ENCODE measurements at places on chromosomes 2 and 18. TPM values are rescaled to one million over a fixed set of nuclear protein-coding genes. Genes with fewer than 3 reads are reported as not detected.
A peak's percentile ranks its signal among the peaks of the same experiment; 100 is the strongest.

DNA sequence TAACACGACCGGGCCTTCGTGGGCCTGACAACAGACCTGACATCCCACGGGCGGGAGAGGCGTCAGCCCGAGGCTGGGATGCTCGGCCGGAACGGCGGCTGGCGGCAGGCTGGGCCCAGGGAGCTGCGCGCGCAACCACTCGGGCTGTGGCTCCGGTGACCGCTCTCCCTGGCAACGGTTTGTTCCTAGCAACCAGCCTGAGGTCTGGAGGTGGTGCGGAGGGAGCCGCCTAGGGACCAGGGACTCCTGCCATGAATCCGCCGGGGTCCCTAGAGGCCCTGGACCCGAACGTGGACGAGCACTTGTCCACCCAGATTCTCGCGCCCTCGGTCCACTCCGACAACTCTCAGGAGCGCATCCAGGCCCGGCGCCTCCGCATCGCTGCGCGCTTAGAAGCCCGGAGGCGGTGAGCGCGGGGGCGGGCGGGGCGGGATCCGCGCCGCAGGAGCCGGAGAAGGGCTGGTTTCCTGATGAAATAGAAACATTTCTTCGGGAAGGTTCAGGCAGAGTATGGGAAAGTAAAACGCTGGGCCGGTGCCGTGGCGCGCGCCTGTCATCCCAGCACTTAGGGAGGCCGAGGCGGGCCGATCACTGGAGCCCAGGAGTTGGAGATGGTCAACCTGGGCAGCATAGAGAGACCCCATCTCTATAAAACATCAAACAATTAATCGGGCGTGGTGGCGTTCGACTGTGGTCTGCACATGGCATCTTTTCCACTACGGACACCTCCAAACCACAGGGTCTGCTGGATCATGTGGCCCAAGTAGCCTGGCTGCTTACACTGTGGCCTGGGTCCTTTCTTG is at the start of gene DRC1:
DRC1 (plus strand) TSS at position 182 of the 803 bp plus-strand sequence; CDS start at position 252, 70 bp downstream.
- peak; percentile 74 for DNase-seq

Gene LIMS2
- polyA plus RNA-seq, result 178 TPM

DNA sequence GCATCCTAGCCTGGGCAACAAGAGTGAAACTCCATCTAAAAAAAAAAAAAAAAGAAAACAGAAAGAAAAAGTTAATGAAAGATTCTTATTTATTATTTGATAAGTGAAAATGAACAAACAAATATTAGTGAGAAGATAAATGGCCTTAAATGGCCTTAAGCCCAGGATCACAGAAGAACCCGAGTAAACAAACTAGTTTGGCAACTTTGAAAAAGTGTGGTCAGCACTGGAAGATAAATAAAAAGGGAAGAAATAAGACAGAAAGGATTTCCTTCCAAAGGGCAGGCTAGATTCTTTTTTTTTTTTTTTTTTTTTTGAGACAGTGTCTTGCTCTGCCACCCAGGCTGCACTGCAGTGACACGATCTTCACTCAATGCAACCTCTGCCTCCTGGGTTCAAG is 692.4 kb downstream of the CPS1 start:
- no peak for DNase-seq

Gene TDRD15
- not detected for polyA plus RNA-seq

DNA sequence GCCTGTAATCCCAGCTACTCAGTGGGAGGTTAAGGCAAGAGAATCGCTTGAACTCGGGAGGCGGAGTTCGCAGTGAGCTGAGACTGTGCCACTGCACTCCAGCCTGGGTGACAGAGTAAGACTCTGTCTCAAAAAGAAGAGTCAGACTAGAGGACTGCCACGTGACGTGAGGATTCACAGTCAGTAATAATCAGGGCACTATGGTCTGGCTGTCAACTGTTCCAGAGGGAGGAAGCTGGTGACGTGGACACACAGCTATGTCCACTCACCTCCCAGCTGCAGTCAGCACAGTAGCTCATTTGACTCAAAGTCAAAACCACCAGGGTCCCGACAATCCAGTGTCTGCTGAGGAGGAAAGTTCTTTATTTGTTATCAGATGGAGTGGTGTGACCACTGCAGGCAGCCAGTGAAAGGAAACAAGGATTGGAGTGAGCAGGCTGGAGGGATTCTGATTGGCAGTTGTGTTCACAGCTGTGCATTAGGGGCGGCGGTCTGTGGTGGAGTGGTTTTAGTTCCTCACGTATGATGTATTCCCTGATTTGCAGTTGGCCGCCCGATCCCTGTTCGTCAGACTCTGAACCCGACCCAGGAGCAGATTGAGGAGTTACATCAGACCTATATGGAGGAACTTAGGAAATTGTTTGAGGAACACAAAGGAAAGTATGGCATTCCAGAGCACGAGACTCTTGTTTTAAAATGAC is 37.9 kb downstream of the MOGAT1 start:
- peak; percentile 68 for DNase-seq

DNA sequence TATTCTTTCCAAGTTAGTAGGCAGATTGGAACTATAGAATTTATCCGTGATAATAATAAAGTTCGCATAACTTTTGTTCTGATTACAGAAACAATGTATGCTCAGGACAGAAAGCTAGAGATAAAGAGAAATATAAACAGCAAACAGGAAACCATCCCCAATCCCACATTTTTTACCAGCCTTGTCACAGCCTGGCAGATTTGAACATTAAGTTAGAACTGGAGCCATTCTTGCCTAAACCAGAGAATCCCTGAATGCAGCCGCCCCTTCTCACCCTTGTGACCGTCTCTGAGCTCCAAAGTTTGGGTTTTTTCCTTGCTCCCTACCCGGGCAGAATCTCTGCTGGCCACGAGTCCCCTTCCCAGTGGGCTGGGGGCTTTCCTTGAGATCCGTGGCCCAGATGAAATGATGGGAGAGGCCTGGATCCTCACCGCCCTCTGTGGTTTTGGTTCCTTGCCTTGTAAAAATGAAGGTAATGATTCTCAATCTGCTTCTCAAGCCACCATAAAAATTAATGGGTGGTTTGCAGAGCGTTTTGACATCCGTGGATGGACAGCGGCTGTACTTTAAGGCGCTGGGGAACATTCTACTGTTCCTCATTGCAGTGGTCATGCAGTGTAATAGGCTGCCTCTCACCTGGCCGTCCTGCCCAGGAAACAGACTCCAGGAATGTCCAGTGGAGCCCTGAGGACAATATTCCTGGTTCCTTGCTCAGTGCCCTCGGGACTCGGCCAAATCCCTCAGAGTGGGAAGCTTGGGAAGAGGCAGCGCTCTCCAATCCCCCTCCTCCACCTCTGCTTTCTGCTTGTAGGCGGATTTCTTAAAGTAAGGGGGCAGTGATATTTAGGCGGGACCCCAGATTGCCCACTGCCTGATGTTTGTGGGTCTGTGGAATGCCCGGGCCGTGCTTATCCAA is 1.6 kb downstream of the SH3BP4 start:
- DNase-seq, result no peak

- no peak for DNase-seq
Measured at GRCh38 chr2:100893392-100894104, 73.6 kb downstream of the NPAS2 start.

DNA sequence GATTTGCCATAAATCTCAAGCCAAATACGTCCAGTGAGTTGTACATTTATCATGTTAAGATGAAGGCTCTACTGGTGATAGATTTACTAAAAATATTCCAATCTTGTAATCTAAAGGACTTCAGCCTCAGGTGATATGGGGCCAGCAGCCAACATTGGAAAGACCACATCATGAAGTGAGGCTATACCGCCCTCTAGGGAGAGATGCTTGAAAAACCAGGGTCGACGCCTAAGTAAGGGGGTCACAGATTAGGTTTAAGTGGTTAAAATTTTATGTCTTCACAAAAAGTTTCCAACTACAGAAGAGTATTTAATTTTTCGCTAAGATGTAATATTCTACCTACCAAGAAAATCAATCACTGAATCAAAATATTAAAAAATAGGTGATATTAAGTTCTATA is 33.3 kb downstream of the DOCK10 start:
- DNase-seq, result no peak

DNA sequence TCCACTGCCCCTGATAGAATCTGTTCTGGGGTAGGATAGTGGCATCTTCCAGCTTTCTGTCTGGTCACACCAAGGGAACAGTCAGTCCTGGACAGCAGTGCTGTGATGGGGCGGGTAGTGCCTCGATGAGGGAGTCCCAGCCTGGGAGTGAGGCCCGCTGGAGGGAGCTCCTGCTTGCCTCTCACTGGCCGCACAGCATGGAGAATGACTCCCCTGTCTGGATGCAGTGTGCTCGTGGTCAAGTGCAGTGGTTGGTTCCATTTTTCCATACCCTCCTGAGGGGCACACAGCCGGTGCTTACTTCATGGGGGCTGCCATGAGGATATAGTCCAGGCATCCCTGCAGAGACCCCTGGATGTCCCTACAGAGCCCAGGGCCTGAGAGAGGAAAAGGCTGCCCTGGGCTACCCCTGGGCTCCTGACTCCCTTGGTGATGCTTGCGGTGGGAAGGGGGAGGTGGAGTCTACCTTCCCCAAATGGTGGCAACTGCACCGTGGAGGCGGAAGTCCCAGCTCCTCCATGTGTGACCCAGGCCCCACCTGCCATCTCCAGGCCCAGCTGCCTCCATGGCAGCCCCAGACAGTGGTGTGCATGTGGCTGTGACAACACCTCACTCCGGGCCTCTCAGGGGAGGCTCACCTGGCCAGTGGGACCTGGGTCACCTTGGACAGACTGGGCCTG is 212.5 kb downstream of the GLI2 start:
- peak; percentile 20 for DNase-seq

Gene TRAF3IP1
- 6.3 TPM for polyA plus RNA-seq

GRCh38 chr2:231260442-231261208 is 62.2 kb downstream of the ARMC9 start:
- DNase-seq, result peak; percentile 25

- no peak for DNase-seq
Measured at GRCh38 chr2:70807102-70807827, 13.1 kb downstream of the CLEC4F start.

- no peak for DNase-seq
Measured at GRCh38 chr2:20173496-20174402, 51.2 kb downstream of the SDC1 start.

GRCh38 chr18:6370410-6370809 is 44.3 kb downstream of the L3MBTL4 start:
- DNase-seq, result peak; percentile 20

Gene M1AP
- 0.07 TPM for polyA plus RNA-seq

DNA sequence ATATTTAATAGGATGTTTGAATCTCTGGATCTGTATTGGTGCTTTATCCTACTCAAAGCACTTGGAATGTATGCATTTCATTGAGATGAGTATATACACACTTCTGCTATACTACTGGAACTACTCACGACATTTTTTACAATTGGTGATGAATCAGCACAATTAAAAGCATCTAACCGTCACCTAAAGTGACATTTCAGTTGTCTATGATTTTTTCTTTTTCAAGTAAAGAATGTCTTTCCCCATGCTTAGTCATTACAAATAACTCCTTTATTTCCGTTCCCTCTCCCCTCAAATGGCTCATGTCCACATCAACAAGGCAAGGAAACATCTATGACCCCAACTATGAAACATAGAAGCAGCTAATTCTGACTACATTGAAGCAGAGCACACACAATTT is 77.3 kb downstream of the CLIP4 start:
- no peak for DNase-seq

- DNase-seq, result no peak
Measured at GRCh38 chr2:165008730-165009315, 53.5 kb upstream of the SLC38A11 start.

Gene GALNT3
- 0.27 TPM for polyA plus RNA-seq
